Stimulated activated CD8-positive, alpha-beta memory T cell treated with anti-CD3 and anti-CD28 coated beads, Interleukin-4, amount 100 ng/mL, for 48 hours (primary cell): ENCODE measurements at places on chromosomes 2 and 18.

DNA sequence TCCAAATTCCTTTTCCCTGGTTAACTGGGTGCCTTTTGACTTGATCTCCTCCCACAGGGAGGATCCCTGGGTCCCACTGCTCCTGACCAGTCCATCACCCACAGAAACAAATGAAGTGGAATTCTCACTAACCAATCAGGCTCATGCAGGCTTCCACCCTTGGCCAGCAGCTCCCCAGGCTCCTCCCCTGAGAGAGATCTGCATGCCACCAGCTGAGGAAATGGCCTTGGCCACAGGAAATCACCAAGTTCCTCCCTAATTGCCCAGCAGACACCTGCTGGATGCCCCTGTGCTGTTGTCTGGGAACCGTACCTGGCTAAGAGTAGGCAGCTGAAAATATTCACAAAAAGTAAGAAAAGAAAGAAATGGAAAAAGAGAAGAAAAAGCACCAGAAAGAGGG, 207.4 kb downstream of the NCK2 start:
- no peak for DNase-seq

- DNase-seq: peak; percentile 59
These were observed 41.4 kb upstream of the AKAIN1 start for GRCh38 chr18:5238371-5238976.

DNA sequence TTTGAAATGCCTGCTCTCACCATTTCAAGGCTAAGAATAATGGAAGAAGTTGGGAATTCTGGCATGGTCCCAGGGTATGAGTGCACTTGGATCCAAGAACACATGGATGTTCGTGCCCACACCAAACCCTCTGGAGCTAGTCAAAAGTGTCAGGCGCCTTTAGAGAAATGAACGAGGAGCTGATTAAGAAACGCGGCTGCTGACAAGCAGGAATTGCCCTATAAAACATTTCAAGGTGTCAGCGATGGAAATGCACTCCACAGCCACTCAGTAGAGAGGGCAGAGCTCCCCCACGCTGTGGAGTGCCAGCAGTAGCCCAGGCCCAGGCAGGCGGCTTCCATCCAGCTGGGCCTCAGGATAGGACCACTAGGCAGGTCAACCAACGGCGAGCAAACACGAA, 213.7 kb downstream of the TTC32 start:
- DNase-seq: no peak

- peak; percentile 65 for DNase-seq
These were observed 1.2 kb upstream of the CHMP1B start for GRCh38 chr18:11849841-11850634.

- no peak for DNase-seq
These were observed 9.7 kb upstream of the RIF1 start for GRCh38 chr2:151399981-151400380.
